ENCODE measurements at places on chromosomes 3 and 15. TPM values are rescaled to one million over a fixed set of nuclear protein-coding genes. Genes with fewer than 3 reads are reported as not detected.

Gene TLR9
- not detected for total RNA-seq

DNA sequence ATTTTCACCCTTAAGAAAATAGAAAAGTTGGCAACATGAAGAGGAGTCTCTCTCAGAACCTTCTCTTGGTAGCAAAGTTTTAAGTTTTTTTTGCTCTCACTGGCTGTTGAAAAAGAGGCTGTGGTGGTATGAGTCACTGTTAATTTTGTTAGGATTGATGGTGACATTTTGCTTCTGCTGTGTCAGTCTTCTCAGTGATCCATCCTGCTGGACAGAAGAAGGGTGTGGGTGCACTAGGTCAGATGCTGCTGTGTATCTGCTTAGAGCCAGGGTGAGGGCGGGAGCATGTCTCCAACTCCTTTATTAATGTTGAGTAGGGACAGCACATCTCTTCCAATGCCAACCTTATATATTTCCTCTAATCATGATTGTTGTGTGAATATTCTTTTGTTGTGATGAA is 369.5 kb downstream of the FEZF2 start:
- no peak for DNase-seq

GRCh38 chr3:124780761-124781475 is 50.7 kb downstream of the UMPS start:
- DNase-seq: no peak

- DNase-seq: no peak
Observed at GRCh38 chr3:59189526-59189925, 139.7 kb upstream of the CFAP20DC start.

DNA sequence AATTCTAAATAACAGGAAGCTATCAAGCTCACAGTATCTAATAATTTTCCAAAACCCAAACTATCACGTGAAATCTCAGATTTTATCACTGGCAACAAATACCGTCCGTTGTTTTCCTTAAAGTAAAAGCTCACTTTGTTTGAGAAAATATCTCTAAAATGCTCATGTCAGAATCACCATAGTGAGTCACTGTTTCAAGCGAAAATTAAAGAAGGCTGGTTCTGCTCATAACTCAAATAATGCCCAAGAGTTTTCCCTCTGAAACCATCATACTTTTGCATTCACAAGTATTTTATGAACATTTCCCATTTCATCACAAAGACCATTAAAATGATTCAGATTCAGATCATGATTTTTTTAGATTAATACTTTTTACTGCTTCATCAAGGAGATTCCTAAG is 50.6 kb downstream of the TBL1XR1 start:
- DNase-seq: no peak

GRCh38 chr15:98888820-98889479 is 118.6 kb downstream of the PGPEP1L start:
- DNase-seq: no peak

GRCh38 chr3:39383881-39384664 is 903 bp downstream of the SLC25A38 start:
- DNase-seq: peak; percentile 72

Gene LINS1
- total RNA-seq: 8.5 TPM

Gene GORASP1
- 43.5 TPM for total RNA-seq

GRCh38 chr15:79919749-79920511 is 23.1 kb upstream of the MTHFS start:
- DNase-seq: no peak

DNA sequence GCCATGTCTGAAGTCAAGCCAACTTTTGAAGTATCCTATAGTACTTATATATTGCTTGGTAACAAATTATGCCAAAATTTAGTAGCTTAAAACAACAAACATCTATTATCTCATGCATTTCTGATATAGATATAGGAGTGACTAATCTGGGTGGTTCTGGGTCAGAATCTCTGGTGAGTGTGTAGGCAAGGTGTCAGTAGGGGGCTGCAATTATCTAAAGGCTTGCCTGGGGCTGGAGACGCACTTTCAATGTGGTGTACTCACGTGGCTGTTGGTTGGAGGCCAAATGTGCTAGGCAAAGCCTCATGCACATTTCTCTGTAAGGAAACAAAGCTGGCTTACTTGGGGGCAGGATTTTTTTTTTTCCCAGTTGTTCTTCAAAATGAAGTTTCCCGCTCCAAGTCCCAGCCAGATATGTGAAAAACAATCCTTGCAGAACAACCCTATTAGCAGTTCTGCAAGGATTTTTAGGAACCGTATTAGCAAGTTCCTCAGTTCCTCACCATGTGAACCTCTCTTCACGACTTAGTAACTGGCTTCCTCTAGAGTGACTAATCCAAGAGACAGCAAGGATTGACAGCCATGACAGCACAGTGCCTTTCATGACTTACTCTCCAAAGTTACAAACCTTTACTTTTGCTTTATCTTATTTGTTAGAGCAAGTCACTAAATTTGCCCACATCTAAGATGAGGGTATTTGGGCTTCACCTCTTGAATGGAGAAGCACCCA is 25.8 kb downstream of the GREM1 start:
- DNase-seq: no peak

Gene DNAJA4
- total RNA-seq: 9.9 TPM

DNA sequence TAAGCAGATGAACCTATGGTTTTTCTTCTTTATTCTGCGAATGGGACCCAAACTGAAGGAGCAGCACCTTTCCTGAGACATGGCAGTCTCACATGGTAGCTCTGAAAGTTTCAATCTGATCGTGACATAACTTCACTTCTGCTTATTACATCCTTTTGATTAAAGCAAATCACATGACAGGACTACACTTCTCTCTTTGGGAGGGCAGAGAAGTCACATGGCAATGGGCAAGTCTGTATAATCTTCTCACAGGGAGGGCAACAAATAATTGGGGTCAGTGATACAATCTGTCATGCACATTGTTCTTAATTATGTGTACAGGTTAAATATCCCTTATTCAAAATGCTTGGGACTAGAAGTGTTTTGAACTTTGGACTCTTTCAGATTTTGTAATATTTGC is 21.6 kb downstream of the NCBP2 start:
- DNase-seq: no peak

DNA sequence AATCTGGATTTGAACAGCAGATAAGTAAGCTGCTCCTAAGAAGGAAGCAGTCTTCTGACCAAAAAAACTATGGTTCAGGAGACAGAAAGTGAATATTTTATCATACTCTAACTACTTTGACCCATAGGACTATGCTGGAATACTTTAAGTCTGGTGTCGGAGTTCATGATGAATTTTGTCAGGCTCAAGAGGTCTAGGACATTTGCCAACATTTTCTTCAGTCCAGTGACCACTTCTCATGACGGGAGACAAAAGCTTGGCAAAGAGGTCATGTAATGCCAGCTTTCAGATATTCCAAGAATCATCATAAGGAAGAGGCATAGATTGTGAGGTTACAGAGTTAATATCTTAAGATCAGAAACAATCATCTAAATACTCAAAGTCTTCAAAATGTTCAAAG is 20.5 kb upstream of the DCBLD2 start:
- DNase-seq: no peak

DNA sequence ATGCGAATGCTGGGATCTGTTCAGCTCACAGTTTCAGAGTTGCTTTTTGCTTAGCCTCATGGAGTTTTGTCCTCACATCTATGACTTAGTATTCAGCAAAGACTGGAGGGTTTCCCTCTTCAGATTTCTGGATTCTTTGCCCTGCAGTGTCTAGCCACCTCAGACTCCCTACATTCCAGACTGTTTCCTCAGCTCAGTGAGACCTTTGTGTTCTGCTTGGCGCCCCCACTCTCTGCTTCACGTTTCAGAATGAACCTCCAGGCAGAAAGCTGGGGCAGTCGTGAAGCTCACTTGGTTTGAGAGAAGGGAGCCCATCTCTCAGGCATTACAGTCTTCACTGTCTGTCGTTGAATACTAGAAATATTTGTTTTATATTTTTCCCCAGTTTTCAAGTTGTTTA is 118.1 kb downstream of the CACNA1D start:
- no peak for DNase-seq

Gene WHAMM
- total RNA-seq: 5.4 TPM

Gene ZNF620
- total RNA-seq: 10.8 TPM

- no peak for DNase-seq
Observed at GRCh38 chr3:122636697-122637096, 43.9 kb upstream of the PARP14 start.

DNA sequence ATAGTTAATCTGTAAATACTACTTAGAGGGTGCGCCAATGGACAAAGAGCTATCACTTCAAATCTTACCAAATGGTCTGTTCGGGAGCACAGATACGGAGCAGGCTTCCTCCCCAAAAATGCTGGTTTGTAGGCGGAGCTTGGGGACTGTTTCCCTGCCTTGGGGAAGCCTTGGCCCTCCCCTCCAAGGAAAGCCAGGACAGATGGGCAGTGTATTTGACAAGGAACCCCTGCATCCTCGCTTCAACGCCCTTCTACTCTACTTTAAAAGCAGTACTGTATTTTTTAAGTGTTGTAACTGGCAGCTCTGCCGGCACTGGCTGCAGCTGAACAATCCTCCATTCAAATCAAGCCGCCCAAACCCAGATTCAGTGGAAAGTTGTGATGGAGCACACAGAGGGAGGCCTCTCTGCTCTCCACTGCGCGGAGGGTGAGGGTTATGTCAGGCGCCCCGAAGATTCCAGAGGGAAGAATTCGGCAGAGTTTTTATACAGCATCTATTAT is 83.1 kb upstream of the FNDC3B start:
- DNase-seq: no peak

GRCh38 chr3:188869628-188870027 is 302.1 kb upstream of the TPRG1 start:
- no peak for DNase-seq

DNA sequence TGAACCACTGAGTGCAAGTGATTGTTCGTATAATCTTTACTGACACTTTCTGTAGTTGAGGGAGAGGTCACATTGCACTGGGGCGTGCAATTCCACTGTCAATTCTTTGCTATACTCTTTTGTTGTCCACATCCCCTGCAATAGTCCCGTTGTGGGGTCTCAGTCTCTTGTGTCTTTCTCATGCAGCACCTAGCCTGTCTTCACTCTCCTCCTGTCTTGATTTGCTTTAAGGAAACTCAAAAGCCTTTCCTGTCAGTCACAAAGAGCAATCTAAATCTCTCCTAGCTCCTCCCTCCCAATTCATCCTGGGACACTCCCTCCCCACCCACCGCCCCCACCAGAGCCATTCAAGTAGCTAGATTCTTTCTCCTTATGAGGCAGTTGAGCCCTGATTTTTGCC is 13.2 kb upstream of the TMEM158 start:
- no peak for DNase-seq

Gene FMN1
- total RNA-seq: 4.5 TPM

DNA sequence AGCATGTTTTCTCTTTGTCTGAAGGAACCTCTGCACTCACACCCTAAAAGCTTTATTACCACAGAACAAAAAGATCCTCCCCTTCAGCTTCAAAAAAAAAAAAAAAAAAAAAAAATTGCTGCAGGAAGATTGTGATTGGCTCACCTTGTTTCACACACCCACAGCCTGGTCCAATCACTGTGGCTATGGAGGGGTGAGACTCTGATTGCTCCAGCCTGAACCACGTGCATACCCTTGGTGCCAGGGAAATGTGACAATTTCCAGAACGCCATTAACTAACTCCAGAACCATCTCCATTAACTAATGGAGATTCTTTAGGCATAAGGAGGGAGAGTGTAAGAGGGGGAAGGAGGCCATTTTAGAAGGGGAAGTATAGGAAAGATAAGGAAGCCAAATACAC is 106.5 kb upstream of the CRBN start:
- DNase-seq: no peak

Gene TUSC7
- total RNA-seq: not detected

- DNase-seq: no peak
Observed at GRCh38 chr3:126015075-126015474, 46.1 kb downstream of the ROPN1B start.

GRCh38 chr3:129838086-129838485 is 55.4 kb downstream of the TMCC1 start:
- no peak for DNase-seq

Gene ATP13A5
- total RNA-seq: not detected
